ENCODE measurements at places on chromosomes 11 and 22.
A peak's percentile ranks its signal among the peaks of the same experiment; 100 is the strongest.

DNA sequence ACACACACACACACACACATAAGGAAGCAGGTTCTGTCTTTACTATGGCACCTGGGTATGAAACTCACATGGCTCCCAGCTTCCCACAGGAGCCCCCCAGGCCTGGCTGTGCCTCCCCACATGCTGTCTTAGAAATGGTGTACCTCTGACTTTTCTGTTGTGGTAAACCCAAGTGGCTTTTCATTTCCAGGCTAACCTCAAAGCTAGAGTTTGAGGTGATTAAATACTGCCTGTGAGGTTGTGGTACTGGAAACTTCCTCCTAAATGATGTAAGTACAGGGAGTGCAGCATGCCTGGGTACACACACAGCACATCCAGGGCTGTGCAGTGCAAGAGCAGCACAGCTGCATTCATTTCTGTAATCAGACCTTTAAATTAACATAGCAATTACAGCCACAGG is 34.4 kb downstream of the ME3 start:
- no peak for DNase-seq

DNA sequence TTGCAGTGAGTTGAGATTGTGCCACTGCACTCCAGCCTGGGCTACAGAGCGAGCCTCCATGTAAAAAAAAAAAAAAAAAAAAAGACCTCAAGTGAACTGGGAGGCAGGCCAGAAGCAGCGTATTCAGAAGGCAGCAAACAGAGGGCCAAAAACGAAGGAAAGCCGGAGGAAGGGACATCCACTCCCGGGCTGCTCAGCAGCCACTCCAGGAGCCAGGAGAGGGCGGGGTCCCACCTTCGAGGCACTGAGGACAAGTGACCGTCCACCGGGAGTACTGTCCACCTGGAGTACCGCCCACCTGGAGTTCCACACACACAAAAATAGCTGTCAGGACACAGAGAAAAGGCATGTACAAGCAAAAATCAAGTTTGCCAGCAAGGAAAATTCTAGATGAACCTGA is 5.5 kb downstream of the TOLLIP start:
- DNase-seq, result no peak

DNA sequence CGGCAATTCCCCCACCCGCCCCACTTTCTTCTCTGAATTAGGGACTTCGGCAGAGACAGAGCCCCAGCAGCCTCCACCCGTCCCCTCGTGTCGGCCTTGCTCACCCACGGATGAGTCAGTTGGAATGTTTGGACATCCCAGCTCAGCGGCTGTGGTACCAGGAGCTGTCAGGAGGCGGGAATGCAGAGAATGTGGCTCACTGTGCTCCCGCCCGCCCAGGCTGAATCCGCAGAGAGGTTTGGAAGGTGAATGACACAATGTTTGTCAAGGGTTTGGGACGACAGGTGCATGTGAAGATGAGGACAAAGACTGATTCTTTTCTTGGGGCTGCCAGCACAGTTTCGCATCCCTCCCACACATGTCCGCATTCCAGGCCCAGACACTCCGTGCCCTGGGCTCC is 39.6 kb downstream of the LIF start:
- no peak for DNase-seq

DNA sequence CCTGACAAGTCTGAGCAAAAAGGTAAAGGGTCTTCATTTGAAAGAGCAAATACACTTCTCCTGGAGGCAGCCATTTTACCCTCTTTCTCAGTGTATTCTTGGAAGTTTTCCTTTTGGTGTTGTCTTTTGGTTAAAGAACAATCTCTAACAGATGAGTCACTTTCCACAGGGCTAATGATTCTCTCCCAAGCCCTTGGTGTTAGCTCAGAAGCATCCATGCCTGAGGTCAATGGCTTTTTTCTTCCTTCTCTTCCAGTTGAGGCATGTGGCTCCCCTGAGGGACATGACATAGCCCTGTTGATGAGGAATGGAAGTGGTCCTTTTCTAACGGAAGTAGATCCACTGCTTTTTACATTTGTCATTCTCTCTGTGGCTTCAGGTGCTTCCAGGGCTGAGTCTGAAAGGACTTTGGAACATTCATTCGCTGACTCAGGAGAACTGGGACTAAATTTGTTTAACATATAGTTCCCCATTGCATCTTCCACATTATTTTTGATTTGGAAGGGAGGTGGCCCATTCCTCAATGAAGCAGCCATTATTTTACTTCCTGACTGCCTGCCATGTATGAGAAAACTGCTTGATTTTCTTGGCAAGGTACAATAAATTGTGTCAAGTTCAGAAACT is 13.8 kb upstream of the POGLUT3 start:
- DNase-seq, result no peak

- DNase-seq, result no peak
Measured at GRCh38 chr11:2089536-2090165, 49.5 kb downstream of the IGF2 start.

DNA sequence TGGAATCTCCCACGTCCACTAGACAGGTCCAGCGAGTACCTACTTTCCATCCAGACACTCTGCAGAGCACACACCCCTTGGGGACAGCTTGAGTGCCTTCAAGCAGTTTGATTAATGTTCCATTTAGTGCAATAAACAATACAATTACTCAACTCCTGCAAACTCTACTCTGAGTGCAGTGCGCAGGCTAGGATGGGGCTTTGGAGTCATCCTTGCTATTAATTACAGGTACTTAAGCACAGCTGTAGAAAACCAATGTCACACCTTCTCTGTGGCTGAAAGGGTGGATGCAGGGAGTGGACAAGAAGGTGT is 82.6 kb downstream of the MN1 start:
- no peak for DNase-seq

DNA sequence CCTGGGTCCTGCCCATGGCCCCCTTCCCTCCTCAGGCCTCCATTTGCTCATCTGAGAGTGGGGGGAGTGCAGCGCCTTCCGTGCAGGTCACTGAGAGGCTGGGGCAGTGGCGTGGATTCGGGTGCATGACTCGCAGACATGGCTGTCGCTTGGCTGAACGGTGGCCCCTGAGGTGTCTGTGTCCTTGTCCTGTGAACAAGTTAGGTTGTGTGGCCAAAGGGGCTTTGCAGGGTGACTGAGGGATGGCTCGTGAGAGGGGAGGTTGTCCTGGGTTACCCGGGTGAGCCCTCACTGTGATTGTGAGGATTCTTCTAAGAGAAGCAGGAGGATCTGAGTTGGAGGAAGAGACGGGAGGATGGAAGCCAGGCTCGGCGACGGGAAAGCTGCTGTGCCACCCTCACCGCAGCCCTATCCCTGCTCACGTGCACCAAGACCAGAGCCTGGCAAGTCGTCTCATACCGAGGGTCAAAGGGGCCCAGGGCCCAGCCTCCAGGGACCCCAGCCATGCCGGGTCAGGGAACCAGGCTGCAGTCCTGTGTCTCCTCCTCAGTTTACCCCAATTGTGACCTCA is 79.1 kb downstream of the KCNQ1 start:
- no peak for DNase-seq

DNA sequence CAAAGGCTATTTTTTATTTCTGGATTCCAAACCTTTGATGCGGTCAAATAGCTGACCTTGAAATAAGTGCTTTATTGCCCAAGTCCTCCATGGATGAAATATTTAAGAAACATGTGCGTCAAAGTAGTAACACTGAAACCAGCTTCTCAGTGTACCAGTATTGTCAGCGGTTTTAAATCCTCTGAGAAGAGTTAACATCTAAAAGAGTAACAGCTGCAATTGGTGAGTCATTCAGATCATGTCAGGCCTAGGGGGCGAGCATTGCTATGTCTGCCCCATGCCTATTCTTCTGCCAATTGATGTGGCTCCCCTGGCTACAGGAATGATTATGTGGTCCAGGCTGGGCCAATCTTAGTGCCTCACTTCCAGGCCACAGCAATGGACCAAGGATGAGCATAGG is 263.3 kb upstream of the SORL1-AS1 start:
- no peak for DNase-seq

GRCh38 chr11:128039140-128040021 is 548.0 kb downstream of the ETS1 start:
- peak; percentile 74 for DNase-seq
